ENCODE measurements at places on chromosomes 2 and 18.

GRCh38 chr2:147623328-147623727, 221.5 kb upstream of the ACVR2A start:
- no peak overlapping the region for H3K27ac ChIP-seq
- no peak overlapping the region for H3K4me3 ChIP-seq

- peak; percentile 35 for DNase-seq
- H3K4me1 ChIP-seq = no peaks in the 10 kb centered on the region
- no peak overlapping the region for H3K4me3 ChIP-seq
- H3K27me3 ChIP-seq = no peaks in the 10 kb centered on the region
Observed at GRCh38 chr18:3051718-3052410, 38.9 kb upstream of the LPIN2 start.

- no peak for DNase-seq
- H3K27ac ChIP-seq = no peak overlapping the region
- H3K27me3 ChIP-seq = no peaks in the 10 kb centered on the region
- peaks cover 5% of the 10 kb centered on the region for H3K4me1 ChIP-seq
- no peak overlapping the region for H3K4me3 ChIP-seq
Observed at GRCh38 chr18:24381126-24381525, 16.5 kb downstream of the OSBPL1A start.

GRCh38 chr2:7116511-7116910, 199.3 kb downstream of the RNF144A start:
- H3K36me3 ChIP-seq = no peaks in the 10 kb centered on the region
- no peaks in the 10 kb centered on the region for H3K27me3 ChIP-seq
- H3K4me3 ChIP-seq = no peak overlapping the region

GRCh38 chr2:30883822-30884221, 76.6 kb upstream of the CAPN13 start:
- no peak overlapping the region for H3K4me3 ChIP-seq
- no peak overlapping the region for H3K27ac ChIP-seq
- no peaks in the 10 kb centered on the region for H3K27me3 ChIP-seq
- DNase-seq = no peak
- H3K4me1 ChIP-seq = no peaks in the 10 kb centered on the region
- no peaks in the 10 kb centered on the region for H3K36me3 ChIP-seq

- H3K4me1 ChIP-seq = no peaks in the 10 kb centered on the region
- H3K27me3 ChIP-seq = no peaks in the 10 kb centered on the region
- H3K36me3 ChIP-seq = no peaks in the 10 kb centered on the region
- no peak overlapping the region for H3K4me3 ChIP-seq
Observed at GRCh38 chr2:2229626-2230432, 101.2 kb downstream of the MYT1L start.

- H3K27me3 ChIP-seq = no peaks in the 10 kb centered on the region
- no peaks in the 10 kb centered on the region for H3K4me1 ChIP-seq
- DNase-seq = no peak
- no peak overlapping the region for H3K27ac ChIP-seq
- H3K4me3 ChIP-seq = no peak overlapping the region
Observed at GRCh38 chr2:181007086-181007837, 26.9 kb downstream of the UBE2E3 start.

- H3K4me3 ChIP-seq = no peak overlapping the region
- no peak for DNase-seq
- no peak overlapping the region for H3K27ac ChIP-seq
- no peaks in the 10 kb centered on the region for H3K36me3 ChIP-seq
Observed at GRCh38 chr2:123695426-123695825, 329.7 kb upstream of the CNTNAP5 start.

- no peak overlapping the region for H3K27ac ChIP-seq
- DNase-seq = no peak
- no peaks in the 10 kb centered on the region for H3K27me3 ChIP-seq
Observed at GRCh38 chr18:11905613-11906012, 2.5 kb downstream of the MPPE1 start.

GRCh38 chr2:108858894-108859293, 72.3 kb downstream of the CCDC138 start:
- no peak for DNase-seq
- H3K27ac ChIP-seq = no peak overlapping the region
- no peaks in the 10 kb centered on the region for H3K27me3 ChIP-seq
- no peaks in the 10 kb centered on the region for H3K4me1 ChIP-seq

DNA sequence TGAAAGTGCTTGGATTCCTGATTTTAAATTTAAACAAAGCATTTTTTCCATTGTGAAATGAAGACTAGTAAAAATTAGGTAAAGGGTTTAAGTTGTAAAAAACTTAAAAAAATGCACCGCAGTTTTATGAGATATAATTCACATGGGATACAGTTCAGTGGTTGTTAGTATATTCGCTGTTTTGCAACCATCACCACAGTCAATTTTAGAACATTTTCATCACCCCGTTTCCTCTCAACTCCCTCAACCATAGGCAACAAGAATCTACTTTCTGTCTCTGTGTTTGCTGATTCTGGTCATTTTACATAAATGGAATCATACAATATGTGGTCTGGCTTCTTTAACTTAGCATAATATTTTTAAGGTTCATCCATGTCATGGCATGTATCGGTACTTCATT, 4.0 kb downstream of the DGKD start:
- DNase-seq = no peak
- peaks cover 27% of the 10 kb centered on the region for H3K4me1 ChIP-seq
- H3K36me3 ChIP-seq = peaks cover 2% of the 10 kb centered on the region
- no peak overlapping the region for H3K4me3 ChIP-seq
- no peak overlapping the region for H3K27ac ChIP-seq

GRCh38 chr2:134260713-134261112, 6.8 kb downstream of the MGAT5 start:
- H3K4me1 ChIP-seq = peaks cover 22% of the 10 kb centered on the region
- DNase-seq = peak; percentile 76
- no peaks in the 10 kb centered on the region for H3K27me3 ChIP-seq
- H3K27ac ChIP-seq = peak overlapping the region; percentile 73
- no peak overlapping the region for H3K4me3 ChIP-seq

DNA sequence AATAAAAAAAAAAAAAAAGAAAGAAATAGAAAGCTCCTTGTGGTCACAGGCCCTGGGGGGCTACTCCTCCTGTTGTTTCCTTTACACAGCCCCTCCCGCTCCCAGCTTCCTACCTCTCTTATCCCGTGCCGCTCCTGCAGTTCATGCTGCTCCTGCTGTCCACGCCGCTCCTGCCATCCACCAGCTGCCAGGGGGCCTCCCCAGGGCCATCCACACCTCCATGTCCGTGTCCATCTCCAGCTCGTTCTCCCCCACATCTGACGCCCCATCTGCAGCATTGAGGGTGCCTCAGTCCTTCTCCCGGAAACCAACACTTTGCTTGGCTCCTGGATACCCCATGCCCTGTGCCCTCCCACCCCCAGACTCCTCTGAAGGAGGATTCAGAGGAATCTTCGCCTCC, 191.7 kb downstream of the EIPR1 start:
- no peak overlapping the region for H3K4me3 ChIP-seq
- peaks cover 17% of the 10 kb centered on the region for H3K36me3 ChIP-seq
- H3K27me3 ChIP-seq = no peaks in the 10 kb centered on the region
- no peaks in the 10 kb centered on the region for H3K4me1 ChIP-seq

GRCh38 chr2:47034973-47035609, 119.5 kb upstream of the MCFD2 start:
- peak overlapping the region; percentile 92 for H3K27ac ChIP-seq
- H3K4me3 ChIP-seq = no peak overlapping the region
- H3K27me3 ChIP-seq = no peaks in the 10 kb centered on the region

- no peak for DNase-seq
- no peak overlapping the region for H3K4me3 ChIP-seq
- no peak overlapping the region for H3K27ac ChIP-seq
- H3K4me1 ChIP-seq = peaks cover 17% of the 10 kb centered on the region
Observed at GRCh38 chr2:45862843-45863242, 211.4 kb downstream of the PRKCE start.

DNA sequence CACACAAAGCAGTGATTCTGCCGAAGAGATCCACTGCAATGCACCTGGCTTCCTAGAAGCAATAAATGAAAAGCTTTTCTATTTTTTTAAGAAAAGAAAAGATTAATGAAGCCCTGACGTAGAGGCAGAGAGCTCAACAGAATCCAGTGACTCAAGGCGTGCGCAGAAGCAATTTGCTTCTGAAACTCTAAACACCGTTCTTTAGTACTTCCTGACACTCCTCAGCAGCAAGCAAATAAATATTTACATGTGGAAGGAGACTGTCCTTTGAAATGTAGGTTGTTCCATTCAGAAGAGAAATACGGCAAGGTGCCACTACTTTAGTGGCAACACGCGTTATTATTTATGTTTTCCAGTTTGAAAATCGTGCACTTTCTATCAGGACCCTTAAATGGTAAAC, 126.2 kb upstream of the ZNF516 start:
- no peaks in the 10 kb centered on the region for H3K27me3 ChIP-seq
- no peak overlapping the region for H3K27ac ChIP-seq
- H3K4me1 ChIP-seq = peaks cover 24% of the 10 kb centered on the region
- no peak overlapping the region for H3K4me3 ChIP-seq

DNA sequence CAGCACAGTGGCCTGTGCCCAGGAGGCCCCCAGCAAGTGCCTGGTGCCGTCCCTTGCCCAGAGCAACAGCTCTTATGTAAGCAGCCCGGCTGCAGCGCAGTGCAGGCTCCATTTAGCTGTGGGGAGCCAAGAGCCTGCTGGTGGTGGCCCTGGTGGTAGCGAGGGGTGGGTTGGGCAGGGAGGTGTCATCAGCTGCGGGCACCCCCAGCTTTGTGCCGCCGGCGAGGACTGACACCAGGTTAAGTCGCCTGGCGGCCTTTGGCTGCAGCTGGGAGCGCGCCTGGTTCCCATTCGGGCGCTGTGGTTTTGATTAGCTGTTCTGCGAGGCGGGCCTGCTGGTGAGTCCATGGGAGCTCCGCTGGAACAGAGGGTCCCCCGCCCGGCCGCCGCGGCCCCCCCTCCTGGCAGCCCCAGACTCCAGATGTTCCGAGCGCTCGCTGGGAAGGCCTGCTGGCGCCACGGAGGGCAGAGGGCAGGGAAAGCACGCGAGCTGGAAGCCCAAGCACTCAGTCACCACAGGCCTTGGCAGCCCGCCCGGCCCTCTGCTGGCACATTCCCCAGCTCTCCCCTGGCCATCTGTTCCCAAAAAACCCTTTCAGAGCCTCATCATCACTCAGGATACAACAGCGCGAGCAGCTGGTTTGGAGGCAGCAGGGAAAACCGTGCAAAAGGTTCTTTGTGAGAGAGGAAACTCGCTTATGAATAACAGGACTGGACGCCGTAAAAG, 18.4 kb downstream of the ATOH8 start:
- H3K4me1 ChIP-seq = peaks cover 92% of the 10 kb centered on the region
- H3K4me3 ChIP-seq = no peak overlapping the region
- H3K27me3 ChIP-seq = peaks cover 9% of the 10 kb centered on the region
- peak; percentile 100 for DNase-seq
- H3K27ac ChIP-seq = peak overlapping the region; percentile 93
- peaks cover 12% of the 10 kb centered on the region for H3K36me3 ChIP-seq

- H3K4me1 ChIP-seq = peaks cover 48% of the 10 kb centered on the region
- peak; percentile 91 for DNase-seq
- no peaks in the 10 kb centered on the region for H3K36me3 ChIP-seq
- no peaks in the 10 kb centered on the region for H3K27me3 ChIP-seq
Observed at GRCh38 chr18:10927286-10927992, 221.9 kb downstream of the PIEZO2 start.

GRCh38 chr2:102337012-102337411, 18.6 kb upstream of the IL18R1 start:
- no peaks in the 10 kb centered on the region for H3K27me3 ChIP-seq
- no peak overlapping the region for H3K4me3 ChIP-seq
- H3K36me3 ChIP-seq = no peaks in the 10 kb centered on the region

DNA sequence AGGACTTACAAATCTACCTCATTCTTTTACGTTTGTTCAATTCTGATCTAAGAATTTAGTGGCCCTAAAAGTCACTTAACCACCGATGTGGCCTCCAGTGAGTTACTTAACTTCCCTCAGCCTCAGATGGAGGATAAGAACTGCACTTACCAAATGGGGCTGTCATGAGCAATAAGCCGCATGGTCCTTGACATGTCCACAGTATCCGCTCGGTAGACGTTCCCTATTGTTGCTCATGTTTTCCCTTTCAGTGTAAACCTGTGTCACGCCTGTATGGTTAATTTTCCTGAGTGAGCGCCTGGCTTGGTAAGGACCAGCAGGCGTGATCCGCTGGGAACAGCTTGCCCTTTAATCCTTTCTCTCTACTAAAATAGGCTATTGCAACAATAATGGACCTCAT, 20.3 kb downstream of the SEC11C start:
- no peaks in the 10 kb centered on the region for H3K4me1 ChIP-seq
- no peaks in the 10 kb centered on the region for H3K36me3 ChIP-seq
- H3K27ac ChIP-seq = no peak overlapping the region
- no peak for DNase-seq
- no peaks in the 10 kb centered on the region for H3K27me3 ChIP-seq
- H3K4me3 ChIP-seq = no peak overlapping the region

GRCh38 chr2:165787334-165787733, 6.7 kb downstream of the GALNT3 start:
- no peaks in the 10 kb centered on the region for H3K4me1 ChIP-seq
- no peaks in the 10 kb centered on the region for H3K36me3 ChIP-seq
- no peak for DNase-seq

DNA sequence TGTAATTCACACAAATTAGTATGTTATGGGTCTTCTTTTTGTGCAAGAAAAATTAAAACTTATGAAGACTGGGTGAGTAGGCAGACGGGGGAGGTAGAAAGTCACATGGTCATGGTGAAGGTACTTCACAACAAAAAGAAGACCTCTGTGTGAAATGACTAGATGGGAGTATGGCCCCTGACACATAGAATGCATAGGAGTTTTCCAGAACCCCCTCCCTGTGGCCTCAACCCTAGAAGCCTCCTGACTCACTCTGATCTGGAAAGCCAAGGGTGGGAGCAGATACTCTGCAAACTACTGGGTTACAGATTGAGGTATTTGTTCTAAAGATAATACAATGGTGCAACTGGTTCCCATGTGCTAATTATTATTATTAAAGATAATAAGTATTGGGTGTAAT, 23.2 kb downstream of the SATB2 start:
- no peak for DNase-seq
- H3K27ac ChIP-seq = no peak overlapping the region
- H3K36me3 ChIP-seq = no peaks in the 10 kb centered on the region
- H3K27me3 ChIP-seq = no peaks in the 10 kb centered on the region
- no peak overlapping the region for H3K4me3 ChIP-seq

DNA sequence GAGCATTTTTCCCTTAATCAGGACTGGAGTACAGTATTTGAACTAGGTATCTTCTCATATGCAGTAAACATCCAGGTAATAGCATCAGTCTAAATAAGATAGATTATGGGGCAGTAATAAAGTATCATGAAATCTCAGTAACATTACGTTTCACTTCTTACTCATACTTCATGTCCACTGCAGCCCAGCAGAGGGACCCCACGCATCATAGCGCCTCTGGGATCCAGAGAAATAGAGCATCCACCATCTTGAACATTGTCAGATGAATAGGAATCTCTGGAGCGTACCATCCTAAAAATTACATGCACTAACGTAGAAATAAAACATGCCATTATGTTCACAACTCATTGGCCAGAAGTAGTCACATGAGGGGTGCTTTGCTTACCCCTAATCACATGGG, 499.0 kb downstream of the CPS1 start:
- H3K27me3 ChIP-seq = no peaks in the 10 kb centered on the region
- H3K36me3 ChIP-seq = no peaks in the 10 kb centered on the region
- no peak for DNase-seq
- H3K4me1 ChIP-seq = no peaks in the 10 kb centered on the region
- H3K27ac ChIP-seq = no peak overlapping the region

Measured in muscle of leg (tissue), 16 donors.